ENCODE measurements at places on chromosomes 1 and 21.
A peak's percentile ranks its signal among the peaks of the same experiment; 100 is the strongest.

GRCh38 chr1:6440198-6441126 lies 15.9 kb downstream of the ESPN start:
- peak; percentile 39 for DNase-seq

DNA sequence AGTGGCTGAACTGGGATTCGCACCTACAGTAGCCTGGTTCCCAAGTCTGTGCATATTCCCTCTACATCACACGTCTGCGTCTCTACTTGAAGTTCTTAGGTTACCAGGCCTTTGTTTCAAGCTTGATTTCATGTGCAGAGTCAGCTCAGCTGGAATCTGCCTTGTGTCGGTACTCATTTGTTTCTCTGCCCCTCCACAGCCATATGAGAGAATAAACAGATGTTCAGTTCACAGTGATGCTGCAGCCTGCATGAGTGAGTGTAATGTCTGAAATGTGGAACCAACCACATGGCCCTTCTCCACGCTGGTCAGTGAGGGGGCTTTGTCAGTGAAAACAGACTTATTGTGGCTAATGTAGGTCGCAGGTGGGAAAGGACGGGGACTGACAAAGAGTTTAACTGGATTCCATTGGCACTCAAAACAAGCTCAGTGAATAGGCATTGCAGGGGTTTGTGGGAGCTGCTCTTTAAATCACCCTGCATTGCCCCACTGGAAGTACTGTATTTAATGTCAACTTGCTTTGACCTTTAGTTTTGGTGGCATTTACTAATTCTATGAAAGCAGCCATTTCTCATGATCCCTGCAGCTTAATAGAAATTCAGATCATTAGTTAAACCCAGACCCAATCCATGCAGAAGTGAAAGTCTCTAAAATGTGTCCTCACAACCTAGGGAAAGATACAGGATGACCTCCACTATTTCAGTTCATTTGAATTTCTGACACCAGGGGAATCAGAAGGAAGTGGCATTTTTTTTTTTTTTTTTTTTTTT lies 136.4 kb upstream of the FAM78B start:
- no peak for DNase-seq

- DNase-seq, result peak; percentile 71
These were observed 30.1 kb upstream of the IFNAR2 start for GRCh38 chr21:33199516-33200217.

- DNase-seq, result no peak
These were observed 91.5 kb downstream of the IER5 start for GRCh38 chr1:181179987-181180365.

DNA sequence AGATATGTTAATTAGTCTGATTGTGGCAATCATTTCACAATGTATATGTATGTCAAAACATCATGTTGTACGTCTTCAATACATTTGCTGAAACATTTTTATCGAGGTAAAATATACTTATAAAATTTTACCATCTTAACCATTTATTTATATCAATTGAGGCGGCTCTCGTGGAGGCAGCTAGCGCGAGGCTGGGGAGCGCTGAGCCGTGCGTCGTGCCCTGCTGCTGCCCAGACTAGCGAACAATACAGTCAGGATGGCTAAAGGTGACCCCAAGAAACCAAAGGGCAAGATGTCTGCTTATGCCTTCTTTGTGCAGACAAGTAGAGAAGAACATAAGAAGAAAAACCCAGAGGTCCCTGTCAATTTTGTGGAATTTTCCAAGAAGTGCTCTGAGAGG lies 202.5 kb upstream of the PBX1 start:
- DNase-seq, result no peak

DNA sequence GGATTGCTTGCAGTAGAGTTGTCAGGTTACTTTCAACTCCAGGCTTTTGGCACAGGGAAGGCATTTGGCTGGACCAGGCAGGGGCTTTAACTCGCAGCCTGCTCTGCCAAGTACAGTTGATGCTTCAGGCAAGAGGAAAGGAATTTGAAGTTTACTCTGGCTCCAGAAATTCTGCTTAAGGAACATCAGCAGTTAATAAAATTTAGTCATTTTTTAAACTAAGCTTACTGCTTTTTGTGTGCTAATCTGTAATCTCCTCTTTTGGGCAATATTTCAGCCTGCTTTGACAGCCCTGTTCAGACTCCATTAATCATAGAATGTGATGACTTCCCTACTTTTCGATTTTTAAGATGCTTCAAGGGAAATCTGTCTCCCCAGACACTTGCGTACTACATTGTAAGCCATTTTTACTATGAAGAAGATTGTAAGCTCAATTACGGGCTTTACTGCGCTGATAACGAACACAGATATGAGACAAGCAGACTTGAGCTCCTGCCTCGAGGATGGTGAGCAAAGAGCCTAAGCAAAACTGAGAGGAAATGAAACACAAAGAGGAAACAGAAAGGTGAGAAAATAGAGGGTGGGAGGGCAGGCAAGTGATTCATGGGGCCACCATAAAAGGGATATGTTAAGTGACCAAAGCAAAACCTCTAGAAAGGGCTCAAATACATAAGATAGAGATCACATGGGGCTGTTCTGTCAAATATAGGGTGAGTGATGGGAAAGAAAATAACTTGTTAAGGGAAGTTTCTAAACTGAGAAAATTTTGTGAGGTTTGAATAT lies 76.6 kb upstream of the VAV3 start:
- DNase-seq, result no peak

GRCh38 chr1:240337781-240338180 lies 246.1 kb downstream of the FMN2 start:
- DNase-seq, result no peak

DNA sequence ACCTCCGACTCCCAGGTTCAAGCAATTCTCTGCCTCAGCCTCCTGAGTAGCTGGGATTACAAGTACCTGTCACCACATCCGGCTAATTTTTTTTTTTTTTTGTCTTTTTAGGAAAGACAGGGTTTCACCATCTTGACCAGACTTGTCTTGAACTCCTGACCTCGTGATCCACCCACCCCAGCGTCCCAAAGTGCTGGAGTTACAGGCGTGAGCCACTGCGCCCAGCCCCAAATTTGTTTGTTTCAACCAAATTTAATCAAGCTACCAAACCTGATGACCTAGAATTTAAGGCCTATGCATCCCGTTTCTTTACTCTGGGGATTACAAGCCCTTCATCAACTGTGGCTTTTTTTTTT lies 58.3 kb upstream of the TBX15 start:
- DNase-seq, result no peak

GRCh38 chr1:19373211-19374082 lies 61.3 kb downstream of the SLC66A1 start:
- DNase-seq, result no peak
